ENCODE measurements at places on chromosomes 4 and X. TPM values are rescaled to one million over a fixed set of nuclear protein-coding genes. Genes with fewer than 3 reads are reported as not detected.
A peak's percentile ranks its signal among the peaks of the same experiment; 100 is the strongest.

GRCh38 chrX:118569676-118570075 is 74.1 kb downstream of the DOCK11 start:
- no peak overlapping the region for H3K4me3 ChIP-seq
- no peaks in the 10 kb centered on the region for H3K27me3 ChIP-seq
- no peak overlapping the region for H3K27ac ChIP-seq
- no peaks in the 10 kb centered on the region for H3K4me1 ChIP-seq
- H3K36me3 ChIP-seq: no peaks in the 10 kb centered on the region

DNA sequence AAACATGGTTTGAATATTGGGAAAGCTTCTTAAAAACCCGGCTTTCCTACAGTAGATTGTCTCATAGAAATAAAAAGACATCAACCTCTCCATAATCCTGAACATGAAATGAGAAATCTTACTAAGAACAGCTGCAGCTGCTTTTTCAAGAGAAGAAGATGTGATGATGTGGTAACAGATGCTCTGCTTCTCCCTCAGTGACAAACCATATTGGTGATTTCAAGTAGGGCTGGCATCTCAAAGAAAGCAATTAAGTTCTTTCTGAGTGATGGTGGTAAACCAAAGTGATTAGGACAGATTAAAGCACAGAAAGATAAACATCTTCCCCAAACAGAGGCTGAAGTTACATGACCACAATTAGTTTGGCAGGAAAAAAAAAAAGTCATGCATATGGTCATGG is 1477.7 kb downstream of the RAPGEF2 start:
- H3K4me1 ChIP-seq: no peaks in the 10 kb centered on the region
- no peaks in the 10 kb centered on the region for H3K36me3 ChIP-seq
- DNase-seq: no peak
- H3K27ac ChIP-seq: no peak overlapping the region

DNA sequence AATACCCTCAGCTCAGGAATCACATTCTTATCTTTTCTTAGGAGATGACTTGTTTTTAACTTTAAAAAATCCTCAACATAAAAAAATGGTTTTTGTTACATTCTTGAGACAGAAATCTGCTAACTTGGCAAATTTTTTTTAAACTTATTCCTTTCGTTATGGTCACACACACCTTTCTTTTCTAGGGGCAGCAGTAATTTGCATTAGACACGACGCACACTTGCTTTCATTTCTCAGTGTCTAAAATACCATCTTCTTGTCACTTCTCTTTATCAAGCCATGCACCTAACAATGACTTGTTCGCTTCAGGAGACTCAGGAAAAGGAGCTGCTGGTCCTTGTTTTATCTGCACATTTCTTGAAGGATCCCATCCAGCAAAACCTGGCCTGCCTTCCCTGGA is 112.6 kb upstream of the TBL1X start:
- peak; percentile 40 for DNase-seq
- H3K36me3 ChIP-seq: no peaks in the 10 kb centered on the region
- peak overlapping the region; percentile 21 for H3K27ac ChIP-seq

GRCh38 chr4:115515366-115515765 is 401.9 kb upstream of the NDST4 start:
- no peak overlapping the region for H3K27ac ChIP-seq
- no peaks in the 10 kb centered on the region for H3K36me3 ChIP-seq
- no peaks in the 10 kb centered on the region for H3K4me1 ChIP-seq

The DUX4 gene
- not detected for total RNA-seq

All from B cell (primary cell).